ENCODE measurements at places on chromosomes 2 and 18.

DNA sequence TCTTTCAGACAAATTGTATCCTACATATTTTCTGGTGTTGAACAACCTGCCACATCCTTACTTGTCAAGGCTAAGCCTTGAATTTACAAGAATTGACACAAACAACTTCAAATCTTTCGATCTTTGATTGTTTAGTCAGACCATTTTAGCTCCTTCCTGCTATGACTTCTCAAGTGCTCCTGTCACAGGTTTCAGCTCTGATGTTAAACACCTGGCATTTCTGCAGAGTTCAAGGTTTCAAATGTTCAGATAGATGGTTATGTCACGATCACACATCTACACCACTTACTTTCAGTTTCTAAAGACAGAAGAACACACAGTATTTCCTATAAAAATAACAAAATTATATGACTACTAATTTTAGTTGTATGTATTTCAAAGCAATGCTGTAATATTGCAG is 84.0 kb downstream of the RND3 start:
- no peak for DNase-seq

DNA sequence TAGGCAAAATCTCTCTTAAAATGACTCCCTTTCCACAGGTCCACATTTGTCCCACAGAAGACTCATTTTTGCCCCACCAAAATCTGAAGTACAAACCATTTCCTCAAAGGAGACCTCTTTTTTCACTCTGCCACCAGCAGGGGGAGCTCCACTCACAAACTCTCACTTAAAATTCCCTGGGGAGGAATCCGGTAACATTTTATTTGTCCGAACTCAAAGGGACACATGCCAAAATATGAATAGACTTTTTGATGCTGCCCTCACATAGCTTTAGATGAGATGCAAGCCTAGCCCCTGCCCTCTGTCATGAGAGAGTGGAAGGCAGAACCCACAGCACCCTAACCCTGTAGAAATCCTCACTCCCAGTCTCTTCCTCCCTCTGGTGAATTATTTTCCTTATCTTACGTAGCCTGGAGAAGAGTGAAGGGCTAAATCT is 57.1 kb downstream of the RMDN2 start:
- peak; percentile 74 for DNase-seq

- no peak for DNase-seq
Measured at GRCh38 chr18:46413684-46414083, 243.3 kb downstream of the LOXHD1 start.

- DNase-seq: no peak
Measured at GRCh38 chr2:231602859-231603467, 10.3 kb downstream of the TEX44 start.

DNA sequence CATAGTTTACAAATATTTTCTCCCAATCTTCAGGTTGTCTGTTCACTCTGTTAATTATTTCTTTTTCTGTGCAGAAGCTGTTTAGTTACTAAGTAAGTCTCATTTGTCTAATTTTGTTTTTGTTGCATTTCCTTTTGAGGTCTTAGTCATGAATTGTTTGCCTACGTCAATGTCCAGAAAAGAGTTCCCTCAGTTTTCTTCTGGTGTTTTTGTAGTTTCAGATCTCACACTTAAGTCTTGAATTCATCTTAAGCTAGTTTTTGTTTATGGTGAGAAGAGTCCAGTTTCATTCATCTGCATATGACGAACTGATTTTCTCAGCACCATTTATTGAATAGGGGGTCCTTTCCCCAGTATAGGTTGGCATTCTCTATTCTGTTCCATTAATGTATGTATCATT is 1252.2 kb upstream of the TMEFF2 start:
- DNase-seq: no peak

- DNase-seq: no peak
Measured at GRCh38 chr18:59264651-59265245, 8.5 kb downstream of the RAX start.

- DNase-seq: no peak
Measured at GRCh38 chr2:170830166-170830565, 13.5 kb downstream of the GAD1 start.

DNA sequence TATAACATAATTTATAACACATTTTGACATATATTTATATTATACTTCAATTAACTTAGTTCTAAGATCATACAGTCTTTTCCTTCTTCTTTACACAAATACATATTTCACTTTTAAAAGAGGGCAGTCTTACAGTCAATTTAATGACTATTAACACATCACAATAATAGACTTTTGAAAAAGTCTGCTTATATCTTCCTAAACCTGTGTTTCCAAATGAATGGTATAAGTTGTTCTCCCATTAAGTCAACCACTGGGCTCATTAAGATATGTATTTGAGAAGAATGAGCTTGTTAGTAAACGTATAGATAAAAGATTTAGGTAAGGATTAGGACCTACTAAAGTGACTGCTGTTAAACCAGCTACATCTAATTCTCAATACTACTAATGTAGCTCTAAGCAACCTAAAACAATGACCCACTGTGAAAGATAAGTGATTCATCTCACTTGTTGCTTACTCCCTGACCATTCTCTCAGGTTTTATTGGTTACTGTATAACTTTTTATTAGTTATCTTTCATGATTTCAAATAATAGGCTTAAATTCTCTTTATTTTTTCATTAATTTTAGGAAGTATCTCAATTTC is 27.0 kb downstream of the SLC40A1 start:
- no peak for DNase-seq

DNA sequence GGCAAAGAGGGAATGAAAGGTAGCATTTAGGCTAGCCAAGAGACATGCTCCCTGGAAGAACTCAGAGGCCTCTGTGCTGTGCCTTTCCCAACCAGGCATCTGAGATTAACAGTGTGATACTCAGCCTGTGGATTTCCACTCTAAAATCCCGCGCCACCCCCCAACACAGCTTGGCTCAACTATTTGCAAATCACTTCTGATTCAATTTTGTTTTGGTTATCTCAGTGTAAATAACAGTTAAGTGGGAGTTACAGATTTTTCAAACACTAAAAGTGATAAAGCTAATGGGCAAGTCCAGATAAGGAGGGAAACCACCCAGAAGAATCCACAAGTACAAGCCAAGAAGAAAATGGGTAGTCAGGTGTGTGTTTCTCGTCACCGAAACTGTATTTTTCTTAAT is 1.4 kb upstream of the NRP2 start:
- no peak for DNase-seq

DNA sequence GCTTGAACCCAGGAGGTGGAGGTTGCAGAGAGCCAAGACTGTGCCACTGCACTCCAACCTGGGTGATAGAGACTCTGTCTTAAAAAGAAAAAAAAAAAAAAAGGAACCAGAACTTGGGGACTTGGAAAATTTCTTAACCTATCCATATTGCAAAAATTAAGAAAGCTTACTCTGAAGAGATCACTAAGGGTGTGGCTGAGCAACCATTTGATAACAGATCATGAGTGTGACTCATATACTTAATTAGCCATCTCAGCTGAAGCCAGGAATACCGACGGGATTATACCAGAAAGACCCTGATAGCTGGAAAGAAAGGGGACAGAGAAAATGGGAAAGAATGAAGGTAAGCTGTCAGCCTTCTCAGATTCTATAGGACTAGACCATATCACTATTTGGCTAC is 7.1 kb upstream of the ADD2 start:
- DNase-seq: no peak

DNA sequence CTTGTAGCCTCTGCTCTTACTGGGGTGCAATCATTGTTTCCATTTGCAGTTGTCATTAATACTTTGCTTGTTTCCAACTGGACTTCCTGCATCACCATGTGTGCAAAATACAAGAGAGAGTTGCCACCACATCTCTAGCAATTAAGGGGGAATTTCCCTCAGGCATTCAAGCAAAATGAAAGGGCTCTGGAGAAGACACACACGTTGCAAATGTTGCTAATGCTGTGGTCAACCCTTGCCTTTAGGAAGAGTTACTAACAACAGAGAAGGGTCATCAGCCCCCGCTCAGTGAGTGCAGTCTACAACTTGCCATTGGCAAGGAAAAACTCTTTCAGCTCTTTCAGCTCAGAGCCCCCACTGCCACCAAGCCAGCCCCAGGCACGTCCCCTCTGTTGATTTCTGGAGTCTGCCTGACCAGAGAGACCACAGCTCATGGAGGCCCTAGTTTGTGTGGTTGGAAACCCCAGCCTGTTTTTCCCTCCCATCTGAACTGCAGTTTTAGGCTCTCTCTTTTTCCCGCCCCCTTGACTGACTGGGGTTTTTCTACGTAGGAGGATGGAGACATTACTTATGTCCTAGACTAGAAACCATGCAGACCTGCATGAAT is 25.9 kb upstream of the GPR45 start:
- no peak for DNase-seq

- no peak for DNase-seq
Measured at GRCh38 chr18:11902522-11903292, 5.4 kb downstream of the MPPE1 start.

GRCh38 chr2:232073026-232073425 is 111.5 kb downstream of the DIS3L2 start:
- no peak for DNase-seq

DNA sequence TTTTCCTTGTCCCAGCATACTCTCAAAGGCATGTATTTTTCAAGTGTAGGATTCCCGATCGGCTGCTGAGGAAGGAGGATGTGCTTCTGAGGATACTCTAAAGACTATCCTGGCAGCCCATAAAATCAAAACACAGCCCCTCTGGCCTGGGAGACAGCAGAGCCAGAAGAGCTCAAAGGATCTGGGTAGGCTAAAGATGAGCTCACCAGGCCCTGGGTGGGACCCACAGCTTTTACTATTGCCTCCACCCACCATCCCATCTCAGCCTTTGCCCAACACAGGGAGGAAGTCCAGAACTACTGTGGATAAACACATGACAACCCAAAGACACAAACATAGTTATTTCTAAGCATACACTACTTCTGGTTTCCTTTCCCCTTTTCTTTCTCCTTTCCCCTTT is 79.1 kb upstream of the ZFP36L2 start:
- no peak for DNase-seq

- peak; percentile 90 for DNase-seq
Measured at GRCh38 chr18:54284981-54285785, 15.9 kb downstream of the POLI start.

DNA sequence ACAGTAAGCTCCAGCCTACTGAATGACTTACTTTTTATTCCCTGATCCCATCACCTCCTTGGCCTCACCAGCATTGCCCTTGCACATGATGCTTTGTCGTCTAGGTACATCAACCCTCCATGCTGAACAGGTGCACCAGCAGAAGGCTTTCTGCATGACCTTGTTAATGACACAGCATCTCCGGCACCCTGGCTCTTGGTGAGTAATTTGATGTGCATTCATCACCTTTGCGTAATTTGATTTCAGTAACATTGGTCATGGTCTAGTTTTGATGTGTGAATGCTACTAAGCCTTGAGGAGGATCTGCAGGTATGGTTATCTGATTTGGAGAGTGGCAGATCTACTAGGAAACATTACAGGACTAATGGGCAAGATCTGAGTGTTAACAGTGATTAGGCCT is 103.6 kb downstream of the STK39 start:
- no peak for DNase-seq

- no peak for DNase-seq
Measured at GRCh38 chr2:8300216-8300615, 381.6 kb upstream of the ID2 start.

DNA sequence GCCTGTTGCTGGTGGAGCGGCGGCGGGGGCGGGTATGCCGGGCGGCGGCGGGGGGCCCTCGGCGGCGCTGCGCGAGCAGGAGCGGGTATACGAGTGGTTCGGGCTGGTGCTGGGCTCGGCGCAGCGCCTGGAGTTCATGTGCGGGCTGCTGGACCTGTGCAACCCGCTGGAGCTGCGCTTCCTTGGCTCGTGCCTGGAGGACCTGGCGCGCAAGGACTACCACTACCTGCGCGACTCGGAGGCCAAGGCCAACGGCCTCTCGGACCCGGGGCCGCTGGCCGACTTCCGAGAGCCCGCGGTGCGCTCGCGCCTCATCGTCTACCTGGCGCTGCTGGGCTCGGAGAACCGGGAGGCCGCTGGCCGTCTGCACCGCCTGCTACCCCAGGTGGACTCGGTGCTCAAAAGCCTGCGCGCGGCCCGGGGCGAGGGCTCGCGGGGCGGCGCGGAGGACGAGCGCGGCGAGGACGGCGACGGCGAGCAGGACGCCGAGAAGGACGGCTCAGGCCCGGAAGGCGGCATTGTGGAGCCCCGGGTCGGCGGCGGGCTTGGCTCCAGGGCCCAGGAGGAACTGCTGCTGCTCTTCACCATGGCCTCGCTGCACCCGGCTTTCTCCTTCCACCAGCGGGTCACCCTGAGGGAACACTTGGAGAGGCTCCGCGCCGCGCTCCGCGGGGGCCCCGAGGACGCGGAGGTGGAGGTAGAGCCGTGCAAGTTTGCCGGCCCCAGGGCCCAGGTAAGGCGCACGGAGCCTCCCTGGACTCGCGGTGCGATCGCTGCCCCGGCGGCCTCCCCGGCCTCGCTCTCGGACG is 1.0 kb downstream of the ZCCHC2 start:
- DNase-seq: peak; percentile 78

DNA sequence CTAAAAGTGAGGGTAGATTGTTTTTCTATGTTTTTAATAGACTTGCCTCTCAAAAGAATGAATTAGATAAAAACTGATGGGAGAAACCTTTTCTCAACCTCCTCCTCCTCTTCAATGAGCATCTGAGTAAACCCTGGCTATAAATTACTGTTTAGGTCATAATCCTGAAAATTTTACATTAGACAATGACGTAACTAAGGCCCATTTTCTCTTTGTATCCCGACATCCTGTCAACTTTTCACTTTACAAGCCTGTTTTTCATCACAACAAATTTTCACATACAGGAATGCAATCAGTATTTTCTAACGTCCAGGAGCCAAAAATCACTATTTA is 1.3 kb downstream of the SPIRE1 start:
- DNase-seq: no peak

DNA sequence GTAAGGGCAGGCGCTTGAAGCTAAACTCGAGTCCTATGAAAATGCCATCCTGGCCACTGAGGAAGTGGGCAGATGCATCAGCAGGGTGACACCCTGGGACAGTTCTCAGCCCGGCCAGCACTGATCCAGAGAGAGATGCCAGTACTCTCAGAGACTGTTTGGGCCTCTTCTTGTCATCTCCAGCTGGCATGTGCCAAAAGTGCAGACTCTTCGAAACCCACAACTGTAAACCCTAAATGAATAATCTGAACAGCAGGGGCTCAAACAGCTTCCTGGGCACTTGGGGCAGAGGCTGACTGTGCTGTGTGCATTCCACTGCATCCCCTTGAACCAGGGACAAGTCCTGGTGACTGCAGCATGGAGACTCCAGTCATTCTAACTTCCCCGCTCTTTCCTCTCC is 204.2 kb upstream of the SMAD2 start:
- DNase-seq: no peak

DNA sequence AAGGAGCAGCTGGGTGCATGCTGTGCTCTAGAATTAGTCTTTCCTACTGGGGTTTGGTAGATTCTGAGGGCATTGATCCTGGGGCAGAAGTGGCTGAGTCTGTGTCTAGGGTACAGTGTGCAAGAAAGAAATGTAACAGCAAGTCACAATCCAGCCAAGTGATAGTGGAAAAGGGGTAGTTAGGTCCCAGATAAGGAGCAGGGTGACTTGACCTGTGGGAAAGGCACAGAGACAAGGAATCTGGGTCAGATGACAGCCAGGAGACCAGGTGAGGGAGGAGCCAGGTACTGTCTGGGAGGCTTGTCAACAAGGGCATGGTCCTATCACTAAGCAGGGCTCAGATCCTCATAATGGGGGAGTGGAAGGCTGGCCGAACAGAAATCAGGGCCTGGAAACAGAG is 8.1 kb downstream of the IL37 start:
- no peak for DNase-seq

GRCh38 chr2:162926501-162926900 is 87.9 kb upstream of the KCNH7 start:
- DNase-seq: no peak

Data from activated CD4-positive, alpha-beta T cell treated with anti-CD3 and anti-CD28 coated beads for 36 hours (primary cell).